ENCODE measurements at places on chromosomes 6 and 20.
A peak's percentile ranks its signal among the peaks of the same experiment; 100 is the strongest.

- peak; percentile 78 for DNase-seq
Measured at GRCh38 chr6:30828027-30828962, 56.0 kb upstream of the DDR1 start.

GRCh38 chr6:161921602-161922395, 647.9 kb upstream of the AGPAT4 start:
- no peak for DNase-seq

DNA sequence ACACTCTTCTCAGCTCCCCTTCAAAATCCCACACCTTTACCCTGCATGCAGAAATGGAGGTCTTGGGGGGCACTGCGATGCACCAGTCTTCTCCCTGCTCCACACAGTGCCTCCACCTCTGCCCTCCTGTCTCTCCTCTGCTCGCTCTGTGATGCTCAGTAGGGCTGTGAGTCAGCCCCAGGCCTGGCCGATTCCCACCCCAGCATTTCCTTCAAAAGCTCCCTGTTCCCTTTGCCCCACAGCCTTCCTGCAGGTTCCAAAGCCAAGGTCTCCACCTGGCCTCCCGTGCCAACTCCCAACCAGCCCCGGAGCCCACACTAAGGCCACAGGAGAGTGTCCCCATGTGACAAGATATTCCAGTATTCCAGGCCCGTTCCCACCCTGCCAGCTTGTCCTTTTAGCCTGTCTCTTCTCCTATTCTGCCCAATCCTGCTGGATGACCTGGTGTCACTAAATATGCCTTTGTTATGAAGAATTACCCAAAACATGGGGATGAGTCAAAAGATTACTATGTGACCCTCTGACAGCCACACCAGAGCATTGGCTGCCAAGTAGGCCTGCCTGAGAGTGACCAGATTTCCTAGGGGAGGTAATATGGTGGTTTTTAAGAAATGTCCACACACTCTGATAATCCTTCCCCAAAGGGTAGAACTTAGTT, 118.9 kb upstream of the NXT1 start:
- no peak for DNase-seq

- DNase-seq = no peak
Measured at GRCh38 chr20:47389867-47390347, 33.4 kb upstream of the ZMYND8 start.
